Activated CD4-positive, alpha-beta memory T cell treated with anti-CD3 and anti-CD28 coated beads, Interleukin-2, amount 10 ng/mL, durations not matched to agents 7 days and 5 days (primary cell): ENCODE measurements at places on chromosomes 6 and 20. TPM values are rescaled to one million over a fixed set of nuclear protein-coding genes. Genes with fewer than 3 reads are reported as not detected.

DNA sequence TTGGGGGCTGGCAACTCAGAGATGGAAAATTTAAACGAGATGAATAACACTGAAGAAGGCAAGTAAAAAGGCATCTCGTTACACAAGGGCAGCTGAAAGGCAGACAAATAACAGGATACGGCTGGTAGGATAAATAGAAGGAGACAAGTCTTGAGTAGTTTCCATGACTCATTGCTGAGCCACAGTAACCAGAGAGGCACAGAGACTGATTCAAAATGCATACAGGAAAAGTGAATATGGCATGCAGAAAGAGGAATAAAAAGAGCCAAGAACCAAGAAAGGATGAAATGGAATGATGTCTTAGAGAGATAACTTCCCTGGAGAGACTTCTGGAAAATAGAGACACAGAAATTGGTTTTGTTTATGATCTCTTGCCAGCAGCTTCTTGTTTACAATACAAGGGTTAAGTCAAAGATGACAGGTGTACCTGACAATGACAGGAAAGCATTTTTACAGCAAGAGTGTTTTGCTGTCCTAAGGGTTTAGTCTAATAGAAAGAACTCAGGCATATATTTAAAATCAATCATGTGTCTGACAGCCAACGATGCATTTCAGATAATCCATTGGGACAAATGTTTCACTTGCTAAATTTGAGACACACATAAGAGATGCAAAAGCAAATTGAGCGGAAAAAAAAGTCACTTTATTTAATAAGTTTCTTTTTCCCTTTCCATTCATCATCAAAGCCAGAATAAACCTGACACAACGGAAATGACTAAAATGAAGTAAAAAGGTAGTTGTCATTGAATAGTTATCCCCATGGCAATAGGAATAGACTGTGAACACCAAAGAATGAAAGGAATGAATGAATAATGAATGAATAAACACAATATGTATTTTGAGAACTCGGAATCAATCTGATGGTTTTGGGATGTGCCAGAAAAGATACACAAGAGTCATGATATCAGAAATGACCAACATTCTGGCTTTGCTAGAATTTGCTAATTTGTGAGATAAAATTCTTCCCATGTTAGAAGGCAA, 68.0 kb upstream of the KCNQ5 start:
- no peak for DNase-seq

DNA sequence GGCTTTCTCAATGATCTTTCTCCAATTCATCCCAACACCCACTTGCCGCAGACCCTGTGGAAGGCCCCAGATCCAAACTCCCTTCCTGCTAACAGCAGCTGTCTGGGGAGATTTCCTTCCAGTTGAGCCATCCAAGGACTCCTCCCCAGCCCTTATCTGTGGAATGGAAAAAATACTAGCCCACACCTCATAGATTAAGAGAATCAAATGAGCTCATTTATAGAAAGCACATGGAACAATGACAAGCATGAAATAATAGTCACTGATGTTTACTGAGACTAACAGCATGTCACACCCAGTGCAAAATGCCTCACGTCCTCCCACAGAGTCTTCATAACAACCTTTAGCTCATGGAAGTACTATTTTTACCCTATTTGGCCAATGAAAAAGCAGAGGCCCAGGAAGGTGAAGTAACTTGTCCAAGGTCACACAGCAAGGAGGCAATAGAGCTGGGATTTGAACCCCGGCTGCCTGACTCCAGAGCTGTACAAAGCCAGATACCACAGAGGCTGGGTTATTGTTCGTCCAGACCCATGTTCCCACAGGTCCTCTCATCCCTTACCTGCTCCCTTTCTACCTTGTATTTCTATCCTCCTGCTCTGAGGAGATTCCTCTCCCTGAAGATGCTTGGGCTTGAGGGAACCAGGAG, 23.4 kb upstream of the PTGIS start:
- no peak for DNase-seq

- DNase-seq = no peak
Observed at GRCh38 chr6:152566103-152566875, 70.9 kb downstream of the SYNE1 start.

DNA sequence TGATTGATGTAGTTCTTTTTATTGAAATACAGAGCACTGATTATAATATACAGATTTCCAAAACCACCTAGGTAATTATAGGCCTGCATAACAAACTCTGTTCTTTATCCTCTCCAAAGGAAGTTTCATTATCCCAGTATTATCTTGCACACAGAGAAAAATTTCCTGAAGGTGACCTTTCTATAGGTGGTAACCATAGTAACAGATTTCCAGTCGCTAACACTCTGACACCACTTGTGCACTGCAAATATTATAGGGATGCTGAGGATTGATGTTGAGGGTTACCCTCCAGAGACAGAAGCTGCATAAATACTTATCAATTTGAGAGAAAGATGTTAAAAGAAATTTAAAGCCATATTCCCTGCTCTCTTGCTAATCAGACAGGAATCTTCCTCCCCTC, 274.5 kb upstream of the NRSN1 start:
- DNase-seq = no peak

DNA sequence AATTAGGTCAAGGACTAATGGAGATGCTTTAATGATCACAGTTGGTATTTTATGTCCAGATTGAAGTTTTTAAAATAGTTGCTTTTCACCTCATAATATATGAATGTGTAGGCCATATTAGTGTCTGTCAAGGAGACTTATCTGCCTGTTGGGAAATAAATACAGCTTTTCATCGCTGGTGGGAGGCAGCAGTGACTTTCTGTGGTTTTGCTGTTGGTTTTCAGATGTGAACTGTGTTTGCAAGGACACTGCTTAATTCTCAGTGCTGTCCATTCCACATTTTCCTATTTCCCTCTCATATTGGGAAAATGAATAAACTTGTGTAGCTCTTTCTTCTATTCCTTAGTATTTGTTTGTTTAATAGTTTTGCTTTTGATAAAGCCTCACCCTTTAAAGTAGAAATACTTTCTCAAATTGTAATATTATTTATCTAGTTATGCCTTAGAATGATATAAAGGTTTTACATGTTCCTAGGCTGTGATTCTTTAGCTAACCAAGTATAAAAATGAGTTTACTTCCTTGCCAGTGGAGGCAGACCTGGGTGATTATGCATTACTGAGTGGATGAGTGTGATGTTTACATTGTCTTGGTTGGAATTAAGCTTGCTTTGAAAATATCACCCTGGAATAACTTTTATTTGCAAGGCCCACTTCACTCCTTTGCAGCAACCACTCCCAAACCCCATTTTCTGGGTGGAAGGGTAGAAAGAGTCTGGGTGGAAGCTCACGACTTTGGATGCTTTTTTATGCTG, 3.3 kb downstream of the PLCB4 start:
- DNase-seq = no peak

DNA sequence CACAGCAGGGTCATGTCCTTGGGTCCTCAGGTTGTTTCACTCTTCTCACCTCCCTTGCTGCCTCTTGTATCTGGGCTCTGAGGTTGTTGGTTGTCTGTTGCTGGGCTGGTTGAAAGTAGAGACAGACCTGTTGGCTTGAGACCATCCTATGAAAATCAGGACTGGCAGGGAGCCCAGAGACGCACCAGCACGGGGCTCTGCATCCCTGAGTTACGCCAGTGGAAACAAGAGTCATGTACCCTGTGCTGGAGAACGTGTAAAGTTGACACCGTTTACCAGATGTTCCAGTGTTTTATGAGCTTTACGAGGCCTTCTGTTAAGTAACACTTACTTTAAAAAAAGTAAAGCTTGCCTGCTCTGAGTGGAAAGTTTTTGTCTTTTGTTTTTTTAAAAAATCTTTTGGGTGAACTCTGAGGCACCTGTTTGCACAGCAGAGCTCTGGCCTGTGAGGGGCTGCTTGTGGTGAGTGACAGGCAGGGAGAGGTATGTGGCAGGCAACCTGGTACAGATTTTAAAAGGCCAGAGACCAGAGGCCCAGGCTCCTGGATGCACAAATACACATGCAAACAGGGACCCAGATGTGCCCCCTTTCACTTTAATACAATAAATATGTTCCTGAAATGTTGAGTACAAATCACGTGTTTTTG, 260.0 kb upstream of the SUPT3H start:
- no peak for DNase-seq

DNA sequence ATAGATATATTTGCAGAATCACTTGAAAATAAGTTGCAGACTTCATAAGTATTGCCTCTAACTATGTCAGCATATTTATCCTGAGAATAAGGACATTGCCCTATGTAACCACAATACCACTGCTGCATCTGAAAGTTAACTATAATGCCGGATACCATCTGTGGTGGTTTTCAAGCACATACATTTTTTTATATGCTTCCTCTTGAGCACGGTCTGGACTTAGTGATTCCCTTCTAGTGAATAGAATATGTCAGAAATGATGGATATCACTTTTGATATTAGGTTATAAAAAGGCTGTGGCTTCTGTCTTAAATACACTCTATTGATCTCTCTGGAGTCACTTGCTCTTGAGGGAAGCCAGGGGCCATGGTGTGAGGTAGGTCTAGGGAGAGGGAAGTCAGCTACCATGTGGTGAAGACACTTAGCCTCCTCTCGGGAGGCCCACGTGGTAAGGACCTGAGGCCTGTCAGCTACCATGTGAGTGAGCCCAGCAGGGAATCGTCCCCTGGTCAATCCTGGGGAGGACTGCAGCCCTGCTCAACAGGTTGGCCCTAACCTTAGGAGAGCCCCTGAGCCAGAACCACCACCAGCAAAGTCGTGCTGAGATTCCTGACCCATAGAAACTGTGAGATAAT, 57.5 kb downstream of the CCDC170 start:
- DNase-seq = no peak

DNA sequence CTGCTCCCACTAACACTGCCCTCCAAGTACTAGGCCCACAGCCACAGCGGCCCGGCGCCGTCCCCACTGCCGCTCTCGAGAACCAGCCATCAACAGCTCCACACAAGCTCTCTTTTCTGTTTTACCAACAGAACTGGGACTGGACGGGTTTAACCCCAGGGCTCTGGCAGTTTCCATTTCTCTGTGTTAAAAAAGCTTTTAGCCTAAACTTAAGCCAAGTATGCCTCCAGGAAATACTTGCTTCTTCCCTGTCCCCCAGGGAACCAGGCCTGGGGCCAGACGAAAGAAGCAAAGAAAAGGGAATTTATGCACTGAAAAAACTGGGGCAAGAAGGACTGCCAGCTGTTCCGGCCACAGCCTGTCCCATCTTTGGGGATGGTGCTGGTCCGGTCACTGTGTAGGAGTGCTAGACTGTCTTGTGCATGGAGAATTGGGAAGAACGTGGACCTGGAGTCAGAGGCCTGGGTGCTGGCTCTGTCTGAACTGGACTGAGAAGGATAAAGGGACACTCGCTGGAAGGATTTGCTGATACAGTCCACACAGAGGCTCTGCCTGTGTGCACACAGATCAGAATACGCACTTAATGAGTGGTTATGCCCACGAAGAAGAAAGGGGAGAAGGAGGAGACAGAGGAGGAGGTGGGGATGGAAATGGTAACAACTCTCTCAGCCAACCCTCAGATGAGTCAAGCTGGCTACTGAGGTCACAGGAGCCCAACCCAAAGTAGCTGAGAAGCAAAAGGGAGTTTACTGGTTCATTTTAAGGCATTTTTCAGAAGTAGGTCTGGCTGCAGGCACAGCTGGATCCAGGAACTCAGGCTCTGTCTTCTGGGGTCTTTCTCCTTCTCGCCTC, 254.4 kb upstream of the PMEPA1 start:
- no peak for DNase-seq

DNA sequence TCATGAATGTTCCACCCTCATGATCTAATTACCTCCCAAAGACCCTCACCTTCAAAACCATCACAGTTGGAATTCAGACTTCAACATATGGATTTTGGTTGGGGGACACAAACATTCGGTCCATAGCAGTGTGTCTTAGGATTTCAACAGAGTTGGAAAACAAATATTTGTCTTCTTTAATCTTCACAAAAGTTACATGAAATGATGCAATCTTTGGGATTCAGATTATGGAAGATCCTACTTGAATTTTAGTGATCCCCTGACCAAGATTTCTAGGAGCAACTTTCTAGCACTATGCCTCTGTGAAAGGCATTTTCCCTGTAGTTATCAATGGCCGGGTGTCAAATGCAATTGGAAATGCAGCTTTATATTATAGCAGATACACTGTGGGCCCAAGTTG, 86.5 kb downstream of the TRMT11 start:
- DNase-seq = no peak

DNA sequence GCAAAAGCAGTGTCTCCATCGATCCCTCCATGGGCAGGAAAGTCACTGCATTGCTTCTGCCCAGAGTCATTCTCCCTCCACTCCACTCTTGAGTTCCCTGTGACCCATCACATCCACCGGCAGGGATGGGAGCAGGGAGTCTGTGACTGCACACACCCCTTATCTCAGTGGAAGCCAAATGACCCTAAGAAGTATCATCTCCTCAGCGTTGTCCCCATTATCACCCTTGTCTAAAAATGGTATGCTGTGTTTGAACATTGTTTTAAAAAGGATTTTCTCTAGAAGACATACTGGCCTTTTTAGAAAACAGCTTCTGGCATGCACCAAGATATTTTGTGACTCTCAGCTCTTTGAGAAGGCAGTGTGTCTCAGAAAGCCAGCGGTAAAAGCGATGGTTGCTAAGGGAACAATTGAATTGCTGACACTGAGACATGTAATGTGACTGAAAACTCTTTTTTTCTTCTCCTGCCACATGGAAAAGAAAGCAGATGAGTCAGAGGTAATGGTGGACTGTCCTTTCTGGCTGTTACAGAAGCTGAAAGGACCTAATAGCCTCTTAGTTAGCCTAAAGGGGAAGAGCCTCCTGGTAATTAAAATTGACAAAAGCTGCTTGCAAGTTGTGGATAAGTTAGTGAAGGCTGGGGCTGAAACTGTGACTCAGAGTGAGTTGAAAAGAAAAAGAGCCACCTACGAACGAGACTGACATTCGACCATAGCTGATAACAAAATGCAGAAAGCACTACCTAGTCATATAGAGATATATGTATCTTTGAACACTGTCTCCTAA, 120.5 kb downstream of the MAP3K7 start:
- DNase-seq = peak; percentile 53

DNA sequence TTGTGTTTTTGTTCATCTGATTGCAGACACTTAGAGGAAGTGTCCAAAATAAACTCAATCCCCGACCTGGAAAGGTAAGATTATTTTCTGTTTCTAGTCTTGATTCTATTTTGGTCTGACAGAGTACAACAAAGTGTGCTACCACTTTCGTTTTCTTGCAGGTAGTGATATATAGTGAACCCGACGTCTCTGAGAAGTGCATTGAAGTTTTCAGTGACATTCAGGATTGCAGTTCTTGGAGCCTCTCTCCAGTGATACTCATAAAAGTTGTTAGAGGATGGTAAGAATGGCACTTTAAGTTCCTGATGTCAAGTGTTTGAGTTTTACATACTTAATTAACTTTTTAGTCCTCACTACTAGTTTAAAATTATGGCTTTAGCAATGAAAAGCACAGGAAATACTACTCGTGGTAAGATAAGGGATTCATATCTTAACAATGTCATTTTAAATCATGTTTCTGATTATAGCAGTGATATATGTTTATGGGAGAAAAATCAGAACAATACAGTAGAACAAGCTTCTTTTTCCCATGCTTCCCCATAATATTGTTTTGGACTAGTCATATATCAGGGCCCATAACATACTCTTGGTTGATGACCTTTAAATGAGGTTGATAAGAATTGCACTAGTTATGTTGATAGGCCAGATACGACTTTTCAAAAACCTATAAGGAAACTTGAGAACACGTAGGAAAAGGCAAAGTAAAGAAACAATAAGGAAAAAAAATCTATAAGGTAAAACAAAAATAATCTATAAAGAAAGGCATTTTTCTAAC, 104.0 kb downstream of the RTN4IP1 start:
- DNase-seq = no peak

The HUS1B gene
- total RNA-seq = 0.78 TPM

The CALHM6 gene
- 13.1 TPM for total RNA-seq

The HCK gene
- 0.35 TPM for total RNA-seq

The EGFL8 gene
- 5.2 TPM for total RNA-seq
